ENCODE measurements at places on chromosomes 2 and 18. TPM values are rescaled to one million over a fixed set of nuclear protein-coding genes. Genes with fewer than 3 reads are reported as not detected.

Gene IL36RN
- total RNA-seq, result not detected

Gene LHCGR
- total RNA-seq, result not detected

Gene ERICH2
- not detected for total RNA-seq

Gene SAG
- total RNA-seq, result not detected

Gene GPR35
- total RNA-seq, result 0.99 TPM
